ENCODE measurements at places on chromosomes 6 and 20.

DNA sequence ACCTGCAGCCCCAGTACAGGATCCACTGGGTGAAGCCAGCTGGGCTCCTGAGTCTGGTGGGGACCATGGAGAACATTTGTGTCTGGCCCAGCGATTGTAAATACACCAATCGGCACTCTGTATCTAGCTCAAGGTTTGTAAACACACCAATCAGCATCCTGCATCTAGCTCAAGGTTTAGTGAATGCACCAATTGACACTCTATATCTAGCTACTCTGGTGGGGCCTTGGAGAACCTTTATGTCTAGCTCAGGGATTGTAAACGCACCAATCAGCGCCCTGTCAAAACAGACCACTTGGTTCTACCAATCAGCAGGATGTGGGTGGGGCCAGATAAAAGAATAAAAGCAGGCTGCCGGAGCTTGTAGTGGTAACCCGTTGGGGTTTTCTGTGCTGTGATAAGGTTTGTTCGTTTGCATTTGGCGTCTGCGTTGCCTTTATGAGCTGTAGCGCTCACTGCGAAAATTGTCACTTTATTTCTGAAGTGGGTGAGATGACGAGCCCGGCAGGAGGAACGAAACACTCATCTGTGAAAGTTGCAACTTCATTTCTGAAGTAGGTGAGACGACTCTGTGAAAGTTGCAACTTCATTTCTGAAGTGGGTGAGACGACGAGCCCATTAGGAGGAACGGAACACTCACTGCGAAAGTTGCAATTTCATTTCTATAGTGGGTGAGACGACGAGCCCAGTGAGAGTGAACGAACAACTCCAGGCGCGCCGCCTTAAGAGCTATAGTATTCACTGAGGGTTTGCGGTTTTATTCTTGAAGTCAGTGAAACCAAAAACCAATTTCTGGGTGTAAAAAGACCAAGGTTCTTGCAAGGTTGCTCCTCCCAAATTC lies 31.1 kb downstream of the SERPINB6 start:
- peak; percentile 54 for DNase-seq

DNA sequence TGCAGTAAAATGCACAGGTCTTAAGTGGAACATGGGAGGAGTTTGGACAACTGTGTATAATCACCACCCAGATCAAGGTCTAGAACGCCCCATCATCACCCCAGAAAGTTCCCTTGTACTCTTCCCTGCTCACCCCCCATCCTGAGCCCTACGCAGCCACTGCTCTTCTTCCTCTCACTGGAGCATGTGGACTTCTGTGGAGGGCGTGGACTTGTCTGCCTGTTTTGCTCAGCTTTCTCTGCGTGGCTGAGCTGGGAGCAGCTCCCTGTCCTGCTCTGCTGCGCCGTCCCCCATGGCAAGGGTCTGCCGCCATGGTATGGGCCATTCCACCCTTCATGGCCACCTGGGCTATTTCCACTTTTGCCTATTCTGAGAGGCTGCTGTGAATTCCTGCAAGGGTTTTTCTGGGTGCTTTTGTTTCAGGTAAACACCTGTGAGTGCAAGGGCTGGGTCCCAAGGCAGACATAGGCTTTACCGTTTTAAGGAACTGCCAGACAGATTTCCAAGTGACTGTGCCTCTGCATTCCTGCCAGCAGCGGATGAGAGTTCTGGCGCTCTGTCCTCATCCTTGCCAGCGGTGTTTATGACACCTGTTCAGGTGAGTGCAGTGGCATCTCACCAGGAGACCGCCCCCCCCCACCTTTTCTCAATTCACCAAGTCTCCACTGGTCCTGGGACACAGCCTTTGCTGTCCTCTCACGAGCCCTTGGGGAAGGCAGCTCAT lies 19.7 kb downstream of the PCK1 start:
- no peak for DNase-seq

DNA sequence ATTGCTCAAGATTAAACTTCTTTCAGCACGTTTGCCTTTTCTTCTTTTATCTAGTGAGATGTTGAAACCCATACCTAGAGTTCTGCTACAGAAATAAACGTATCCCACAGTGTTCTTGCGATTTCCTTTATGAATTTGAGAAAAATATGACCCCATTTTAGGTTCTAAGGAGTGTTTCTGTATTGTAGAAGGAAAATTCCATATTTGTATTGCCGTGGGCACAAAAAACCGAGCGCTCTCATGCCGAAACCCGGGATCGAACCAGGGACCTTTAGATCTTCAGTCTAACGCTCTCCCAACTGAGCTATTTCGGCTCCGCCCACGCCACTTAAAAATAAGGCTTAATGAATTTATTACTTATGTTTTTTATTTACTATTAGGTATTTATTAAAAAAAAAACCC lies 23.7 kb downstream of the ZNF311 start:
- peak; percentile 77 for DNase-seq

GRCh38 chr20:10578607-10579006 lies 95.2 kb downstream of the JAG1 start:
- DNase-seq, result no peak

DNA sequence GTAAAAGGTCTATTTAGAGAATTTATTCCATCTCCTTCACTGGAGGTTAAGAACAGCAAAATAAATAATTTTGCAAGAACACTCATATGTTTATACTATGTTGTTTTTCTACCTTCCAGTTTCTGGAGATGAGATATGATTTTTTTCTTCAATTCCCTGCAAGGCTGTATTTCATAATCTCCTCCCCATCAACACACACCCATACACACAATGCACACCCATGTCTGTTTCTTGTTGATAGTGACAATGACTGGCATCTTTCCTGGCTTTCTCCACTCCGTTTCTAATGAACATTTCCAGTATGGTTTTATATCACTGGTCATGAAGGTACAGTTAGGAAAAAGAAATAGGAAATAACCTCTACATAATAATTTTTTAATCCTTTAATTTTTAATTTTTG lies 202.1 kb downstream of the ARHGAP18 start:
- DNase-seq, result no peak

- DNase-seq, result no peak
Observed at GRCh38 chr6:134253681-134254080, 64.2 kb downstream of the SGK1 start.

- DNase-seq, result no peak
Observed at GRCh38 chr6:130288065-130288464, 65.3 kb upstream of the SAMD3 start.

DNA sequence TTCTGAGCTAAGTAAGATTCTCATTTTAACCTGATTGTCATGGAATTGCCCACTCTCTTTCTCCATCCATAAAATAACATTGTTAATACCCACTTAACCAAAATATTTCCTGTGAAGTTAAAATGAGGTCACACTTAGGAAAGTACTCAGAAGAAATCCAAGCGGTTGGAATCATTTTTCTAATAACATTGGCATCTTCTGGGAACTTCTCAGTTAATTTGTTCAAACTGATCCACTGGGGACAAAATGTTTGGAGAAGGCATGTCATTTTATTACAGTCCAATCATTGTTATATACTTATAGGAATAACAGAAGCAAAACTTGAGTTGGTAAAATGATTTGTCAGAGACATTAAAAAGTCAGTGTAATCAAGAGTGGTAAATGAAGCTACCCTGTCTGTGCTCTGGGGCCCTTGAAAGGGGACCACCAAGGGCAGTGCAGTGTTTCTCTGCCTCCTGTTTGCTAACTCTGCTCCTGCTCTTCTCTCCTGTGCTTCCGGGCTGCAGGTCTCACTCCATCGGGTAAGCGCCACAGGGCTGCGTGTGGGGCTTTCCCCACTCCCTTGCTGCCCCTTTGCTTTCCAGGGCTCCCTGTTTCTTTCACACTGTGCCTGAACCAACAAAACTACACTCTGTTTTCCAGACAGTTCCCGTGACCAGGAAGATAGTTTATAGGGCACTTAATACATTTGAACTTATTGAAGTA lies 50.1 kb downstream of the HDDC2 start:
- DNase-seq, result no peak

DNA sequence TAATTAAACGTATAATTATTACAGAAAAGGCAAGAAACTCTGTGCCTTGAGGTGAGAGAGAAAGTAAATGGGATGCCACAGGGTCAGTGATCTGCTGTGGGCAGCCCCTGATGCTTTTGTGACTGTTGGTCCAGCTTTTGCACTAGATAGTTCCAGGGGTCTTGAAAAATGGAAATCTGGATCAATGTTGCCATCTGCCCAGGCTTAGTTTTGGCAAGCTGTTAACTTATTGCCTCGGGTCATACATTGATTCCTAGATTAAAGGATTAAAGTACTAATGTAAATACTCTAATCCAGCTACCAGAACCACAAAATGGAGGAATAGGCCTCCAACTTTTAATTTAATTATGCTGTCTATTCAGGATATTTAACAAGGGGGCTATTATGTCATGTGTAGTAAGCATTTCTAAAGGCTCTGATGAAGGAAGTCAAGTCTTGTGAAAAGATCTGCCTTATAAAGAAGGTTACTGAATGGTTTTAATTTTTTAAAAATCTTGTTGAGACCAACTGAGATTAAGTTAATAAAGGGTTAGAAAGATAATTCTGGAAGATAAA lies 376.0 kb upstream of the HS3ST5 start:
- no peak for DNase-seq

- DNase-seq, result no peak
Observed at GRCh38 chr20:16760431-16761304, 12.5 kb downstream of the OTOR start.

DNA sequence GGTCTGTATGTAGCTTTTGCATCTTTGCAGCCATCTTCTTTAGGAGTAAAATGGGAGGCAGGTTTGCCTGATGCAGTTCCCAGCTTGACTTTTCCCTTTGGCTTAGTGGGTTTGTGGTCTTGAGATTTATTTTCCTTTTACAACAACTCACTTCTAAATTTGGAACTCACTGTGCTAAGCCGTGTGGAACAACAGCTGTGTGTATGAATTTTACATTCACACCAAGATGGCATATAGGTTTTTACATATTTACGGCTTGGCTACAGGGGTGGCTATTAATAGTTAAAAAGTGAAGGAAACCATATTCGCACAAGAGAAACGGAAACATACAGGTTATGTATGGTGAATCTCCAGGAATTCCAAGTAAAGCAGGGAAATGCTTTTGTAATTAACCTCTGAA lies 2.5 kb downstream of the TTLL2 start:
- no peak for DNase-seq

- DNase-seq, result no peak
Observed at GRCh38 chr20:23448167-23448566, 4.5 kb downstream of the CST11 start.

GRCh38 chr20:34023937-34024722 lies 30.4 kb downstream of the RALY start:
- no peak for DNase-seq

DNA sequence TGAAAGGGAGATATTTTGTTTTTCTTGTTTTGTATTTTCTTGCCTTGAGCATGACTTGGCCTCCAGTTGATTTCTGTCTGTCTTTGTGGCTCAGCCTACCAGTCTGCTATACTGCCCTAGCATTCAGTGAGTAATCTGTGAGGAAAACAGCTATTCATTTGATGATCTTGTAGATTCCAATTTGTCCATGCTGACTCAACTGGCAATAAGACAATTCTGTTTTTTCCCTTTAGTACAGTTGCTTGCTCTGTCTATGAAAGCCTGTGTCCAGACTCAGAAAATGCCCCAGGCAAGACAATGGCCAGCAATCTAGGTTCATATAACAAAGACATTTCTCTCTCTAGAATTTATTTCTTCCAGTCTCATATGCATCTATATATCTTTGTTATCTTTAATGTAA lies 10.9 kb upstream of the SOX4 start:
- no peak for DNase-seq

DNA sequence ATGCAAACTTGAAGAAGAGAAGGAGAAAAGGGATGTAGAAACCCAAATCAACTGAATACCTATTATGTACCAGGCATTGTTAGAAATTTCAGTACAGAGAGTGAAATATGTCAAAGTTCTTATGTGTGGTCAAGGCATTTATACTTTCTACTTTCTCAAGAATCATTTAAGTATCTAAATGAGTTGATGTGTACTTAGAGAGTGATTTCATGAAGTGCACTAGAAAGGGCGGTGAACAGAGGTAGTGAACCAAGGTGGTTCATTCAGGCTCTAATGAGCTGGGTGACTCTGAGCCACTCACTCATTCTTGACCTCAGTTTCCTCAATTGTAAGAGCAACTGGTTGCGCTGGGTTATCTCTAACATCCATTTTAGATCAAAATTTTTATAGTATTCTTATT lies 3.3 kb downstream of the PDE7B start:
- no peak for DNase-seq

GRCh38 chr6:12324099-12324498 lies 33.9 kb downstream of the EDN1 start:
- no peak for DNase-seq

DNA sequence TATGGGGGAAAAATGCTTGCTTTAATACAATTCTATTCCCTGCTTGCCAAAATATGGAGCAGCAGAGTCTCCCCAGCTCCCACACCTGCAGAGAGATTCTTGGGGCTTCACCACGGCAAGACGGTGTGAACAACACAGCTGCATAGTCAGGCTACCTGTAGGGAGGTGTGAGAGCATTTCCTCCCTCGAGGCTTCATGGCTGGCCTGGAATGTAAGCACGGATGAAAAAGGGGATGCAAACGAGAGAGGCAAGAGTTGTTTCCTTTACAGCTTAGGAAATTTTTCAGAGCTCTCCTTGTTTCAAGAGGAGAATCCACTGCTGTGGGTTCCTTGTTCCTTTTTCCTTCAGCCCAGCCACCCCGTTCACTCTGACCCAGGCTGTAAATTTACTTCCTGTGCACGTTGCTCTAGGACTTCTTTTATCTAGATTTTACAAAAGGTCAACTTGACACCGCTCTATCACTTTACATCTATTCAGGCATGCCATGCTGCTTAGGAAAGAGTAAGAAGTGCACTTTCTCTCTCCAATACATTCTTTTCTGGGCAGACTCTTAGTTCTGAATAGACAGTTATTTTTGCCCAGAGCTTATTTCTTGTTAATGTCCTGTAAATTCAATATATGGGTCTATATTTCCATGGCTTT lies 197.1 kb downstream of the KHDC1L start:
- no peak for DNase-seq

DNA sequence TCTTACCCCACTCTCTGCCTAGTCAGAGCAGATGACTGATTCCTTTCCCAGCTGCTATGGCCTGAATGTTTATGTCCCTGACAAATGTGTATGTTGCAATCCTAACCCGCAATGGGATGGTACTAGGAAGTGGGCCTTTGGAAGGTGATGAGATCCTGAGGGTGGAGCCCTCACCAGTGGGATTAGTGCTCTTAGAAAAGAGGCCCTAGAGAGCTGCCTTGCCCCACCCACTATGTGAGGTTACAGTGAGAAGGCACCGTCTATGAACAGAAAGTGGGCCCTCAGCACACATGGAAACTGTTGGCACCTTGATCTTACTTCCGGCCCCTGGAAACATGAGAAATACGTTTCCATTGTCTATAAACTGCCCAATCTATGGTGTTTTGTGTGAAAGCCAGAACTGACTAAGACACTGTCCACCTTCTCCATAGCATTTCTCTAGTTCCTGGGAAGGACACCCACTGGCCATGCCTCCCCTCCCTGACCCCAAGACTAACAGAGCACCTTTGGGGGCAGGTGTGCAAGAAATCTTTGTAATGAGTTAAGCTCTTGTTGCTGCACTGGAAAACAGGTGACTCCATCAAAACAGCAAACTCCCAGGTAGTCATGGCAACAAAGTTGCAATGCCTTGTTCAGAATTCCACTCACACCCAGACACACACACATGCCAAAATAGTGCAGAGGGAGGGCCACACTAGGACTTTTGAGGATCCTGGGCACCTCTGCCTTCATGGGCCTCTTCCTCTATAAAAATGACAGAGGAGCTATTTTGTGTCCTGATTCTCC lies 16.2 kb downstream of the GABRR2 start:
- peak; percentile 11 for DNase-seq
